ENCODE measurements at places on chromosomes 6 and 20.

DNA sequence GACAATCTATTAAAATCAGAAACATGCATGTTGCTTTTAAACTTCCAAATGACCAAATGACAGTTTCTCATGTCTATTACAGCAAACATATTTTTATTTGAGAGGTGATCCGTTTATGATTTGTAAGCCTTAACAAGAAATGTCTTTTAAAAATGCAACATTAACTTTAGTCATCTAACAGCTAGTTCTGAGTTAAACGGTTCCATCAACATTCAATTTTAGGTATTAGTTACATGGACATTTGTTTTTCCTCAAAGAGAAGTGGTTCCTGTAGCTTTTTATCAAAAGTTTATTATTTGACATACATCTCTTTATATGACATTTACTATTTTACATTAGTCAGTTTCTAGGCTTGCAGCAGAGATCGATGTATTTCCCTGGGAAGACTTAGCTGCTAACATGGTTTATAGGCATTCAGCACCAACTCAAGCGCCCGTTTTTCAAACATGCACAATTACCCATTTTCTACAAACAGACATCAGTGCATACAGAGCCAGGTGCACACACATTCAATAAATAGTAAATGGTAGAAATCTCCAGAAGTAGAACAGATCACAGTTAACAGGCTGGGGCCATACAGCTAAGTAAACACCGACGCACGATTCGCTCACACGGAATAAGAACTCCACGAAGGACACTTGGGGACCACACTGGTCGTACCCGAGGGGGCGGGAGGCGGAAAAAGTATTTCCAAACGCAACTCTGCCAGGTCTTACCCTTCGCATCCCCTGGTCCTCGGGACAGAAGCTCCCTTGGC, 882 bp downstream of the CNR1 start:
- no peak for DNase-seq

DNA sequence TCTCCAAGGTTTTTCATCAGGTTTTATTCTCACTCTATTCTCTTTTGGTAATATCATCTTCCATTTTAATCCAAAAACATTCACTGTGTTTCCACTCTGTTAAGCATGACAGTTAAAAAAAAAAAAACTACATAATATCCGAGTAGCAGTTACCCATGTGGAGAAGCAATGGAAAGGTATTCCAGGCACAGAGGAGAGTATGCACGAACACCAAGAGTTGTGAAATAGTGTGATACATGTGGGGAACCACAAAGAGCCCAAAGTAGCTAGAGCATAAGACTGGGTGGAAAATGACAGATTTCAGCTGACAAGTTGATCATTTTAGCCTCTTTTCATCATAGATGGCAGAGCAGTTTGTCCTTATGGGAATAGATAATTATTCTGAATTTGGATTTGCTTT, 19.9 kb upstream of the FBXL4 start:
- DNase-seq = no peak

DNA sequence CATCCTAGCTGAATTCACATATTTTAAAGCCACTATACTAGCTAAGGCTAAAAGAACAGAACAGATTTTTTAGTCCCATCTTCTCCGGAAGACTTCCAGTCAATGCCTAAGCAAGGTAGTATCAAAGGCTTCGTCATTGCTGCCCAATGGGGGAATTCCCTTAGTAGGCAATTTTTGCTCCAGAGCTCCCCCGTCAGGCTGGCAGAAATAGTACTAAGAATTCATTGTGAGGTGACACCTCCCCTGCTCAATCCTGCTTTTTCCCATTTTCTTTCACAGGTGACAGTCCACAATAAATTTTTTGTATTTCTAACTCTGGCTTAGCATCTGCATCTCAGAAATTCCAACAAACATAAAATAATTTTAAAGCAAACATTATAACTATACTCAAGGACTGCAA, 52.8 kb upstream of the SRSF6 start:
- peak; percentile 46 for DNase-seq

DNA sequence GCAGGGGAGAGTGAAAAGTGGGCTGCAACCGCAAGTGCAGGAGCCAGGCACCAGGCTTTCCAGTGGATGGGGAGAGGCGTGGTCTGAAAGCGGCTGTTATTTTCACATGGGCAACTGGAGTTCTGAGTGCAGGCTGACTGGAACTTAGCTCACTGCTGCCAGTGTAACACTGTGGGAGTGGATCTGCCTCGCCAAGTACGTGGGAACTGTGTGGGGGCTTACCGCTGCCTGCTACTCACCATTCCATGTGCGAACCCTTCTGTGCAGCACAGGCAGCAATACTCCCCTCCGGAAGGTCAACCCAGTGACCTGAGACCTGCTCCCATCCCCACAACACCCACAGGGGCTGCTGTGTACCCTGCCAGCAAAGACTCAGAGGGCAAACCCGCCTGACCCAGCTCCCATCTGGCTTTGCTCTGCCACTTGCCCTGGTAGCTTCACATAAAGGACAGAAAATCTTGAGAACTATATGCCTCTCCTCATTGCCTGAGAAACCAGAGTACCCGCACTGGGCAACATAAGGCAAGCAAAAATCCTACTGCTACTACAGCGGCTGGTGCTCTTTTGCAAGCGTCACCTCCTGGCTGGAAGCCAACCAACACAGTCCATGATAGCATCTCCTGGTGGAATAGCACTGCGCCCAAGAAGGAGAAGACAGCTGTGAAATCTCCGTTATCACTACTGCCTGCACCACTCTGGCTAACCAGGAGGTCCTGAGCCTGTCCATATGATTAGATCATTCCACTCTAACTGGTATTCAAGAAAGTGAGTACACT, 54.4 kb upstream of the SIRPG start:
- no peak for DNase-seq

DNA sequence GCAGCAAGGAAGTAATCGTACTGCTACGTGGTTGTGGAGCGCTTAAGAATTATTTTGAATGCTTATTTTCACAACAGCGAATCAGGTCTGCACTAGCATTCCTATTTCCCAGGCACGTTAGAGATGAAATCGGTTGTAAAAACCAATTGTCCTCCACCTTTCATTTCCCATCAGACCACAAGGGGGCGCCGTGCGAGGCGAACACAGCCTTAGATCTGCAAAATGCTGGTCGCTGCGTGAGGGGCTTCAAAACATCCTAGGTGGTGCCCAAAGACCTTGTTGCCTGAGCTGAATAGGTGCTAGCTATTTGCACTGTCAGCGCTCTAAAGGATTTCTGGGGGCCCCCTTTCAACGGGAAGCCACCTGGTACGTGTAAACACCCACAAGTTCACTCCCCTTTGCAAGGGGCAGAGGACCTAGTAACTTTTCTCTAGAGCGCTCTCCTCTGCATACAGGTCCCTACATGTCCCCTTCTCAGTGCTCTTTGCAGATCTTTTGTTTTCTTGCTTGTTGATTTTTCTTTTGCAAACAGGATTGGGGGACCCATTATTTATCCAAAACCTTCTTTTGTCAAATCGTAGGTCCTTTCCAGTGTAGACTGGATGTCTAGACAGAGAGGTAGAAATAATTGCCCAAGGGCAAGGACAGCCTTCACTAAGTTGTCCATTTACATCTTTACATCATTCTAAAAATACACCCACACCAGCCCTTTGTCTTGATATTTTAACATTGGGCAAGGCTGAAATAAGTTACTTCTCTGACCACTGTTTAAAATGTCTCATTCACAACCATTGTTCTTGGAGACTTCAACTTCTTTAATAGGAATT, 59.8 kb downstream of the NEDD9 start:
- DNase-seq = peak; percentile 60

DNA sequence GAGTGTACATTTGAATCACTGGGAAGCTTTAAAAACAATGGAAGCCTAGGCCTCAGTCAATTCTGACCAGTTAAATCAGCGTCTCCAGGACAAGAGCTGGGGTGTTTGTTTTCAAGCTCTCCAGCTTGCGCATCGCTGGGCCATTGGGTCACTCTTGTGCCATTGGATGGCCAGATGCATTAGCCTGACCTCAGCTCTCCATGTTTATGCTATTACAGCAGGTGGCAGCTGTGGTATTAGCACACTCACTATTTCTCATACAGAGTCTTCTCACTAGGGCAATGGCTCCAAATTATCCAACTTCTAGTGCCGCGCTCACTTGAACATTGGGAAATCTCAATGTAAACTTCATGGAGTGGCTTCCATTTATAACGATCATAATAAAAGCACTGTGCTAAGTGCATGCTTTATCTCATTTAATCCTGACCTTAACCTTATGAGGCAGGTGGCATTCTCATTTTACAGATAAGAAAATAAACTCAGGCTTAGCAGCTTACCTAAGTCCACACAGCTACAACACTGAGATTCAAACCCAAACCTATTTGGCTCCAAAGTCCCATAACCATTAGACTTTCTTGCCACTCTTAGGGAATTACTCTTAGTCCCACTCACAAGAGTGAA, 108.8 kb downstream of the PPP1R14C start:
- DNase-seq = no peak

- DNase-seq = no peak
Measured at GRCh38 chr6:92507552-92507951, 911.8 kb downstream of the EPHA7 start.

GRCh38 chr20:59376109-59376841, 75.9 kb downstream of the EDN3 start:
- no peak for DNase-seq

All from K562 (cell line).